ENCODE measurements at places on chromosomes 6 and 20. TPM values are rescaled to one million over a fixed set of nuclear protein-coding genes. Genes with fewer than 3 reads are reported as not detected.

The ANGPT4 gene
- 0.03 TPM for polyA plus RNA-seq

The PRRT1 gene
- 0.63 TPM for polyA plus RNA-seq

The KHDC1L gene
- polyA plus RNA-seq, result not detected

The TBXT gene
- not detected for polyA plus RNA-seq

The TCF21 gene
- polyA plus RNA-seq, result 0.17 TPM

The DLL1 gene
- polyA plus RNA-seq, result 0.04 TPM

The OR2H2 gene
- polyA plus RNA-seq, result not detected

The ASIP gene
- not detected for polyA plus RNA-seq

The LTA gene
- not detected for polyA plus RNA-seq

The MUC22 gene
- polyA plus RNA-seq, result not detected

The TMEM244 gene
- polyA plus RNA-seq, result not detected

The ADGRF5 gene
- polyA plus RNA-seq, result not detected

The AKAP12 gene
- 42.0 TPM for polyA plus RNA-seq

The EPHA7 gene
- polyA plus RNA-seq, result 0.29 TPM

The FNDC11 gene
- 0.10 TPM for polyA plus RNA-seq

The PREX1 gene
- polyA plus RNA-seq, result 5.2 TPM

The RIMS1 gene
- not detected for polyA plus RNA-seq

The RRAGD gene
- 0.58 TPM for polyA plus RNA-seq

The IP6K3 gene
- 0.07 TPM for polyA plus RNA-seq

The PSORS1C1 gene
- polyA plus RNA-seq, result 3.0 TPM

The ACTL10 gene
- not detected for polyA plus RNA-seq

The BEND6 gene
- 2.4 TPM for polyA plus RNA-seq

The TUBB1 gene
- polyA plus RNA-seq, result not detected

The R3HDML gene
- polyA plus RNA-seq, result 0.96 TPM

The BPIFA2 gene
- not detected for polyA plus RNA-seq

The CDKN1A gene
- polyA plus RNA-seq, result 130 TPM

The TRAPPC3L gene
- polyA plus RNA-seq, result not detected

The ADAM33 gene
- 0.22 TPM for polyA plus RNA-seq

The PRDM13 gene
- polyA plus RNA-seq, result 0.41 TPM

The MOG gene
- polyA plus RNA-seq, result not detected

The OR2W1 gene
- polyA plus RNA-seq, result not detected

The SOX18 gene
- 1.3 TPM for polyA plus RNA-seq

The IPCEF1 gene
- polyA plus RNA-seq, result not detected

The C6orf15 gene
- not detected for polyA plus RNA-seq

The RAET1L gene
- polyA plus RNA-seq, result 0.22 TPM
